NCI-H2081 (cell line): ENCODE measurements at places on chromosomes 12 and 14.

DNA sequence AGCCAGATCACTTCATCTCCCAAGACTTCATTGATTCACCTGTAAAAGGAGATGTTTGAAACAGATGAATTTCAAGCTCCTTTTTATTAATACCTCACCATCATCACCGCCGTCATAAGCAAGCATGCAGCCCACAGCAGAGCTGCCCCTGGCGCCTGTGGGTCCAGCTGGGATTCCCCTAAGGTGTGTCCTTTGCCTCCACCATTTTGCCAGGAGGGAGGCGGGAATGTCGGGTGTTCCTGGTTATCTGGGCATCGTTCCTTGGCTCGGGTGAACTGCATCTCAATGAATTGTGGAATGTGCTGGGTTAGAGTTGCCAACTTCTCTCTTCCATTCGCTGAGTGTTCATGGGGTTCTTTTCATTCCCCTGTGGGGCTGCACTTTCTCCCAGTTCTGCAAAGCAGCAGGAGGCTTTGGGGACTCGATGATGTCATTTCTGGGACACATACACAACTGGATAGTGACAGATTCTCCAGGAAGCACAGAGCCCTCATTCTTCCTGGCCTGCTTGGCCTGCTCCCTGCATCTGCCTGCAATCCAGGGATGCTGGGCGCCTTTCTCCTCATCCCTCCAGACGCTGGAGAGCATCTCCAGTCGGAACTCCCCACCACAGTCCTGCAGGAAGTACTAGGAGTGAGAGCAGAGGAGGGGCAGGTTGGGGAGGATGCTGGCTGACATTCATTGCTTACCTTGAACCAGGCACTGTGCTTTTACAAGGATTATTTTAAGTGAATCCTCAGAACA lies 10.1 kb downstream of the CCND2 start:
- DNase-seq, result no peak

DNA sequence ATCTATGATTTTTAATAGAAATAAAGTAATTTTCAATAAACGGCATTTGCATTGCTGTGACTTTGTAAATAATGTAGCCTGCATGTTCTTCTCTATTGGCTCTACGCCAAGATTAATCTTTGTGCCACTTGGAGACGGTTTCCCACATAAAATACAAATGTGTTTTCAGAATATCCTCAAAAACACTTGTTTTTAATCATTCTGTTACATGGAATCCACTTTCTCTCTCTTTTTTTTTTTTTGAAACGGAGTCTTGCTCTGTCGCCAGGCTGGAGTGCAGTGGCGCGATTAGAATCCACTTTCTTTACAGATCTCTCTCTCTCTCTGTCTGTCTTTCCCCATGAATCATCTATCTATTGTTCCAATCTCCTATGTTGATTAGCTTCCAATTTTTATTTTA lies 22.8 kb upstream of the SSPN start:
- DNase-seq, result no peak

DNA sequence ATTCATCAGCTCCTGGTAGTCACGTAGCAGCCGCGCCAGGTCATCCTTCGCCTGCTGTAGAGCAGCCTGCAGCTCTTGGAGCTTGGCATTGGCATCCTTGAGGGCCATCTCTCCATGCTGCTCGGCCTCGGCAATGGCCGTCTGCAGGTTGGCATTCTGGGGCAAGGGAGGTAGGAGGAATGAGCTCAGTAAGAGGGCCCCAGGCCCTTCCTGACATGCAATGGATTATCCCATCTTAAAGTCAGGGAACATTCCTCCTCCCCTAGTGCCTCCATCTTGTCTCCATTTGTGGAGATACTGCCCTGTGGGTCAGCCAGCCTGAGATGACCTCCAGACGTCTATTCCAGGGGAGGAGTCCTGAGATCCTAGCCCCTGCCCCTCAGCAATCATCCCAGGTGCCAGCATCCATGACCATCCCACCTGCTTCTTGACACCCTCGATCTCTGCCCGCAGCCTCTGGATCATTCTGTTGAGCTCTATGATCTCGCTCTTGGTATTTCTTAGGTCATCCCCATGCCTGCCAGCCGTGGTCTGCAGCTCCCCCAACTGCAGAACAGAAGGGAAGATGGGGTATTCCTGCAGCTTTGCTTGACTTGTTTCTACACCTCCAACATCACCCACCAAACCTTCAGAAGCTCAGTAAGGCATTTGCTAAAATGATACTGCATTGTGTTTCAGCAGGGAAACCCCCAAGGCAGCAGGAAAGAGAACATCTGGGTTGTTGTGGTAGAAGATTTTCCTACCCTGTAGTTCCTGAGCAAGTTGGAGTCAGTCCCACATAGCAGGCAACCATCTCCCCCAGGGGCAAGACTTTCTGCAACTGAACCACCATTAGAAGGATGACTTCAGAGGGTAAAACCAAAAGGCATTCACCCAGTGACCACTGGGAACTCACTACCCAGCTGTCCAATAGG lies 4.4 kb downstream of the KRT3 start:
- DNase-seq, result no peak

DNA sequence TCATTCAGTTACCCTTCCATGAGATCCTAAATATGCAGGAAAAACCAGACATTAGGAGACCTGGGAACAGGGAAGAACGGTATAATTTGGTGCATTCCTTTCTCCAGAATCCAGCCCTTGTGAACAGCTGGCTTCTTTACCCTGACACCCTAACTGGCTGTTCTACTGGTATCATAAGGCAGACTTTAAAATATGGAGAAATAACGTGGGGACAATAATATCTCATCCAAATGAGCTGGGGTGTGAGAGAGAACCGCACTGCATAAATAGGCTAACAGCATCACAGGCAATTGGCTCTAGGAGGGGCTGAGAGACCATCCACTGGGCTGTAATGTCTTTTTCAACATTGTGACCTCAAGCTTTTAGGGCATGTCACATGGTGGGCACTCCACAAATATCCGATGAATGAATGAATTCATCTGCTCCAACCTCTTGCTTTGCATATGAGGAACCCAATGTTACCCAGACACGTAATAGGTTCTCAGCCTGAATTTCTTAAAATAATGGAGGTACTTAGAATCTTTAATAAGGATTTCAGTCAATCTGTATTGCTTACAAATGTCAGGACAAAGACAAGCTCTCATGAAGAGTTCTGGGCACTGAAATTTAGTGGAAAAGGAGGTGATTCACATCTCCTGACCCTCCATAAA lies 157.9 kb downstream of the SAMD4A start:
- DNase-seq, result no peak

- DNase-seq, result no peak
These were observed 151.5 kb downstream of the AACS start for GRCh38 chr12:125216756-125217155.

DNA sequence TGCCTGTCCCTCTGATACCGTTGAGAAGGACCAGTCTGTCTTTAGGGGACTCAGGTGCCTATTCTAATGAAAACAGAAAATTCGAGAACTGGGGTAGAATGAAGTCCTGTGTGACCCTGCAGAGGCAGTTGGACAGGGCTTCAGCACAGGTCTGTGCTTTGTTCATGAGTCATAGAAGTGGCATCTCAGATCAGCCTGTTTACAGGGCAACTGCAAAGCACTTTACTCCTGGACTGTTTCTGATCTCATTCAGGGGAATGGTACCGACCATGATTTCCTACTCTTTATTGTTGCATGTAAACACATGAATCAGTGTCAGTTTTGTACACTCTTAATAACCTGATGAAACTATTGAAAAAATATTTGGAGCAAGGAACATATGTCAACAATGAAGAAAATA lies 1517.0 kb downstream of the AACS start:
- no peak for DNase-seq

- no peak for DNase-seq
These were observed 293.4 kb downstream of the NPAS3 start for GRCh38 chr14:33232031-33232430.

GRCh38 chr12:19780460-19780859 lies 341.2 kb downstream of the AEBP2 start:
- no peak for DNase-seq

DNA sequence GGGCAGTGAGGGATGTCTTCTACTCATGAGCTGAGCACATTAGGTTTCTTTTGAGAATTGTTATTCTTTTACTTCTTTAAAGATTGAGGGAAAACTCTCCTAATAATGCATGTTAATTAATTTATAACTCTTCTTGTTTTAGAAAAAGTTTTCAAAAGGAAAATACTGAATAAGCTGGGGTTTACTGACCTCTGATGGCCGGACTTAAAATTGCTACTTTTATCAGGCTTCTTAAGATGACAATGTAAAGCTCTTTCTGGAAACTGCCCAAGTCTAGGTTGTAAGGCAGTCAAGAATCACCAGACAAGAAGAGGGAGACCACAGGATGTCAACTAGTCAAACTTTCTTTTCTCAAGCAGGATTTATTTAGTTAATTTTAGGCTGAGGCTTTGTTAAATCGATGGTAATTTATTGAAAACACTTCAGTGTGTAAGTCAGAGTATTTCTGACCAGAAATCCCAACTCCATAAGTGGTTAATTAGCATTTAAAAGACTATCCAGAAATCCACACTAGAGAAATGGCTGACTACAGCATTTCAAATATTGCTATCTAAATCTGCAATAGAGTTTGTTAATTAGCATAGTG lies 82.1 kb downstream of the AVPR1A start:
- peak; percentile 50 for DNase-seq

DNA sequence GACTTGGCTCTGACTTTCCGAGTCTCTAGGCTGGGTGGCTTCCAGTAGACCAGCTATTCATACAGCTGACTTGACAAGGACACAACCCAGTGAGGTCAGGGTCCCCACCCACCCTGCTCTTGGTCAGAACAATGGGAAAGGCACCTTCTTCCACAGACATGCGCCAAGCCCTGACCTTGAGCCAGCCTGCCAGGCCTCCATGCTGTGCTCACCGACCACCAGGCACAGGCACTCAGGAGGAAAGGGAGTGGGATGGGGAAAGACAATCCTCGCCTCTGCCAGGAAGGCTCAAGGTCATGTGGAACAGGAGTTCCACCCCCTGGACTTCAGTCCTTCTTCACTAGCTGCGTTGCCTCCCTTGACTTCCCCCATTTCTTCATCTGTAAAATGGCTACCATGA lies 31.4 kb downstream of the GALNT16 start:
- DNase-seq, result no peak

- DNase-seq, result no peak
These were observed 2.5 kb upstream of the SALL2 start for GRCh38 chr14:21528381-21529348.

- no peak for DNase-seq
These were observed 182.5 kb downstream of the ZFP36L1 start for GRCh38 chr14:68610251-68610793.

DNA sequence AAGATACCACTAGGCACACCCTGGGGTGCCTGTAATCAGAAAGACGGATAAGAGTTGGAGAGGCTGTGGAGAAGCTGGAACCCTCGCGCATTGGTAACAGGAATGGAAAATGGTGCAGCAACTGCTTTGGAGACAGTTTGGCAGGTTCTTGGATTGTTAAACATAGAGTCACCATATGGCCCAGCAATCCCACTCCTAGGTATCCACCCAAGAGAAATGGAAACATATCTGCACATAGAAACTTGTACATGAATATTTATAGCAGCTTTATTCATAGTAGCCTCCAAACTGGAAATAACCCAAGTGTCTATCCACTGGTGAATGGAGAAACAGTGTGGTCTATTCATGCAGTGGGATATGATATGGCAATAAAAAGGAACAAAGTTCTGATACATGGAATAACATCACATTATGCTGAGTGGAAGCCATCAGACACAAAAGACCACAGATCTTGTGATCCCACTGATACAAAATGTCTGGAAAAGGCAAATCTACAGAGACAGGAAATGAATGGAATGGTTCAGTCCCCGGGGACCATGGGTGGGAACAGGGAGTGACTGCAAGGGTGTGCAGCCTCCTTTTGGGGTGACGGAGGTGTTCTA lies 45.4 kb downstream of the JAG2 start:
- no peak for DNase-seq

DNA sequence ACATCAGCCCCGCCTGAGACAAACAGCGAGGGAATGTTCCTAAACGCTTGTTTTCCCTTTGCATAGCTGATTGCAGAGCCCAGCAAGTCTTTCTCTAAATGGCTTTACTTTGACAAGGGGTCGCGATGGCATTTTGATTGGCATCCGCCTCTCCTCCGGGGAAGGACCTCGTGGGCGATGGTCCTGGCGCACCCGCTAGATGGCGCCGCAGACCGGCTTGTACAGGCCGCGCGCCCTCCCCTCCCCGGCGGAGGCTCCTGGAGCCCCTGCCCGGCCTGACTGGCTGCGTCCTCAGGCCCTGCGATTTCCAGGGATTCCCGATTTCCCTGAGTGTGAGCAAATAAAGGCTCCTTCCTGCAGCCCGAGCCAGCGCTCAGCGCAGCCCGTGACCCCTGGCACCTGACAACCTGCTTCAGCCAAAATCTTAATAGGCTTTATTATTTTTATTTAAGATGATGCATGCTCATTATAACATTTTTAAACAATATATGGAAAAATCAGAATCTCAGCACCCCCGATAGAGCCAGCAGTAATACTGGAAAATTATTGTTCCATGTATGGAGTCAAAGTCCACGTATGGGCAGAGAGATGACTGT lies 468.3 kb downstream of the AACS start:
- DNase-seq, result peak; percentile 19

GRCh38 chr14:102554821-102555819 lies 37.3 kb upstream of the RCOR1 start:
- DNase-seq, result peak; percentile 17

GRCh38 chr12:129304529-129304928 lies 451.3 kb downstream of the GLT1D1 start:
- no peak for DNase-seq

DNA sequence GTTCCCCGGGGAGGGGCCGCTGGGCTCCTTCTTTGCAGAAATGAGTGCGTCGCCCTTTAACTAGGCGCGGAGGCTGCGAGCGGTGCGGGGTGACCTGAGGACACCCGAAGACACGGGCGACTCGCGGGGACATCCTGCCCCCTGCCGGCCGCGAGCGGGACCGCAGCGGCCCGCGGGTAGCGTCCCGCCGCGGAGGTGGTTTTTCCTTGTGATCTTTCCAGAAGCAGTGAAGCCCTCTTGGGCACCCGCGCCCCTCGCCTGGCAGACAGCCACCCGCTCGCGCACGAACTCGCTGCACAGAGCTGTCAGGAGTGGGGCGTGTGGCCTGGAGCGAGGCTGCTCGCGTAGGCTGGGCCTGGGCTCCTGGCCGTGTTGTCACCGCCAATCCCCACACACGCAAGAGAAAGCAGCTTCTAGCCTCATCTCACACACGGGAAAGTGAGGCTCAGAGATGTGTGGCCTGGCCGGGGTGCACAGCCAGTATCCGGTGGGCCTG lies 67.2 kb downstream of the DIO3 start:
- peak; percentile 70 for DNase-seq

DNA sequence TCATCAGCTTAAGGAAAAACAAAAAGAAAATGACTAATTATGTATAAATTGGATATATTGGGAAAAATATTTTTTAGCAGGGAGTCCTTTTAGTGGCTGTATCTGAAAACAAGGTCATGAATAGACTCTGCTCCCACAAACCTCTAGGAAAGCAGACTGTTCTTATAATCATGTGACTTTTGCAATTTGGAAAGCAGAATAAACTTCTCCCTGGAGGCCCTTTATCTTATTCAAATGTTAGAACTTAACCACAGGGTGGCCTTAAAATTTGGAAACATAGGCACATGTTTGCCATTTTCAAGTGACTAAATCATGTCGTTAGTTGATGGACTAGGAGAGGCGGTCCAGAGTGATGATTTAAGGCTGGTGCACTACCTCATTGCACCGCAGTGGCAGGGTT lies 196.6 kb upstream of the KRR1 start:
- DNase-seq, result no peak

- DNase-seq, result no peak
These were observed 6.4 kb upstream of the SLC25A3 start for GRCh38 chr12:98587084-98587483.

GRCh38 chr12:19648591-19648990 lies 209.3 kb downstream of the AEBP2 start:
- no peak for DNase-seq
